ENCODE measurements at places on chromosomes 6 and 20.

DNA sequence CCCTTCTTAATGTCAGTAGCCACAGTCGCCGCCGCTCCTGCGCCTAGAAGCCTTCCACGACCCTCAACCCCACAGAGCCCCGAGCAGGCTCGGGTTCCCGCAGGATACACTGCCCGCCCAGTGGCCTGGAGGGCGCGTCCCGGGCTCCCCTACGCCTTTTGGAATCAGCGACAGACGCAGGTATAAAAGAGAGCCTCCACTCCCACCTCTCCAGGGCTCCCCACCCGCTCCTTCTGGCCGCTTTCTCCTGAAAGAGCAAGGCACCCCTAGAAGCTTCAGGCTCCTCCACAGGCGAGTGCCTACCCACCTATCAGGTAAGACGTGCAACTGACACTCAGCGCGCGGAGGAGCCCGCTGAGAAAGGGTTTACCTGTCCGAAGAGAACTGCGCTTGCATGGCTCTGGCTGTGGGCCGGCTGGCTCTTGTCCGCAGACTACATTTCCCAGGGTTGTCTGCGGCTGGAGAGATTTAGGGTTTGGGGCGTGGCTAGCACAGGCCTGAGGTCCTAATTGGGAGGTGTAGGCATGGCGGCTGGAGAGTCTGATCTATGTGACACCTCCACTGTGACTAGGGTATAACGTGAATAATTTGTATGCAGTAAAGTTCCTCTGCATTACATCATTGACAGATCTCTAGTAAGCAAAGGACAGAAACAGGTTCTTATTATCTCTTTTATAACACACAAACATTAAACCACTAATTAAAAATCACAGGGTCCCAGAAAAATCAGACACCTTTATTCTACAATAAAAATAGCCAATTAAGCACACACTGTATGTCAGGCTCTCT, 13.5 kb upstream of the ZNF391 start:
- DNase-seq: peak; percentile 7

DNA sequence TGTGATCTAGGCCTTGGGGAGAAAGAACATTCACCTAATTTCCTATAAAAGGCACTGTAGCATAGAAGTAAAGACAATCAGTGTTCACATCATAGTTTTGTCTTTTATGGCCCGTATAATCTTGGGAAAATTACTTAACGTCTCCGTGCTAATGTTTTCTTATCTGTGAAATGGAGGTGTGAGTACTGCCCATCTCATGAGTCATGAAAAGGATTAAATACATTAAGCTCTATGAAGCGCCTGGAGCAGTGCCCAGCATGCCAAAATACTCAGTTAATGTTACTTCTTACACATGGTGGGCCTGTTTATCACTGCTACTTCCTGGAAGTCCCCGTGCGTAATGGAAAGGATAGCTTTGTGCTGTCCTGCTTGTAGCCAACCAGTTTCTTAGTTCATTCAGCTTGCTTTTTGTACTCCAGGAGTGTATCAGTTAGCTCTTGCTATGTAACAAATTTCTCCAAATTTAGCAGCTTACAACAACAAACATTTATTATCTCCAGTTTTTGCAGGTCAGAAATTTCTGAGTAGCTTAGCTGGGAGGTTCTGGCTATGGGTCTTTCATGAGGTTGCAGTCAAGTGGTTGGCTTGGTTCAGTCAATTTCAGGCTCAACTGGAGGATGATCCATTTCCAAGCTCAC, 103.6 kb upstream of the BMP2 start:
- DNase-seq: no peak

DNA sequence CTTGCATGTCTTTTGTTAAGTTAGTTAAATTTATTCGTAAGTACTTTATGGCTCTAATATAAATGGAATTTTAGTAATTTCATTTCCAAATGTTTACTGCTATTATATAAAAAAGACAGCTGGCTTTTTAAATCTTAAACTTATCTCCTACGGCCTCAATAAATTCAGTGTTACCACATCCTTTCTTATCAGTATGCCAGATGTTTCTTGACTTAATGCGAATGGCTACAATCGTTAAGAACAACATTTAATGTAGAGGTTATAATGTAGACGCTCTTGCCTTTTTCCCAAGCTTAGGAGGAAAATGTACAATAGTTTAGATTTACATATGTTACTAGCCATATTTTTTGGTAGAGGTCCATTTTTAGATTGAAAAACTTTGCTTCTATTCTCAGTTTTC, 659.4 kb downstream of the TENT5A start:
- DNase-seq: no peak

DNA sequence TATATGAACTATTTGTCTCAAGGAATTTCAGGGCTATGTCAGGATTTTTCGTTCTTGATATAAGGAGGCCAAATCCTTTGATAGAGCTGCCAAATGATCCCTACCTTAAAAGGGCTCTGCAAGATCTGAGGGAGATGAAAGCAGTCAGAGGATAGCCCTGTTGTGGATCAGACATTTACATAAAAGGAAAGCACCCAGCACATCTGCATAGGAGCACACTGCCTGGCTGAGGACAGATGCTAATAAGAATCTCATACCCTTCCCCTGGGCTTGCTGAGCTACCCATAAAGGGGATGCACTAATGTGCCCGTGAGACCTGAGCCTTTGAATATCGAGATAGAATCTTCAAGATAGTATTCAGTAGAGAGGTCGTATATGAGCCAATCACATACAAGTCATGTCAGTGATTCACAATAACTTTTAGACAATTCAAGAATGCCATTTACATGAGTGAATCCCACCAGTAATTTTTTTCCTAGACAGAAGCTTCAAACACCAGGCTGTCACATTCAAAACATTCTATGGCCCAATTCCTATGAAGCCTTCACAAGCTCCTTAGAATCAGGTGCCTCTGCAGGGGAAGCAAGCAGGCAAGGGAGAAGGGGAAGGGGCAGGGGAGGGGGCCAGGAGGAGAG, 71.1 kb downstream of the STMND1 start:
- no peak for DNase-seq

DNA sequence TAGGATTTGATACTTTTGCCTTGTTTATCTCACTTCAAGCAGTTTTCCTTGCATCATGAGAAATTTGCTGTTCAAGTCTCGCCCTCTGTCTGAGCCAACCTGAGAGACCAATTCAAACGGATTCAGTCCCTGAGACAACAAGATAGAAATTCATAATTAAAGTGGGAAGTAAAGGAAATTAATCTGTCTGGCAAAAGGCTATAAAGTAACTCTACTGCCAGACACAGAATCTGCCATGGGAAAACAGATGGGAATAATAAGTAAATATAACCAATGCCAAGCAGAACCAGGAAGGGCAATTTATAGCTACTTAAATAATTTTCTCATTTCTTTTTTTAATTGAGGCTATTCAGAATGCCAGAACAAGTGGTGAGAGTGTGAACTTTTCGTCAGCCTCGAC, 239.6 kb downstream of the TFAP2C start:
- DNase-seq: no peak

GRCh38 chr6:35787266-35788218, 6.7 kb downstream of the CLPSL1 start:
- DNase-seq: no peak

DNA sequence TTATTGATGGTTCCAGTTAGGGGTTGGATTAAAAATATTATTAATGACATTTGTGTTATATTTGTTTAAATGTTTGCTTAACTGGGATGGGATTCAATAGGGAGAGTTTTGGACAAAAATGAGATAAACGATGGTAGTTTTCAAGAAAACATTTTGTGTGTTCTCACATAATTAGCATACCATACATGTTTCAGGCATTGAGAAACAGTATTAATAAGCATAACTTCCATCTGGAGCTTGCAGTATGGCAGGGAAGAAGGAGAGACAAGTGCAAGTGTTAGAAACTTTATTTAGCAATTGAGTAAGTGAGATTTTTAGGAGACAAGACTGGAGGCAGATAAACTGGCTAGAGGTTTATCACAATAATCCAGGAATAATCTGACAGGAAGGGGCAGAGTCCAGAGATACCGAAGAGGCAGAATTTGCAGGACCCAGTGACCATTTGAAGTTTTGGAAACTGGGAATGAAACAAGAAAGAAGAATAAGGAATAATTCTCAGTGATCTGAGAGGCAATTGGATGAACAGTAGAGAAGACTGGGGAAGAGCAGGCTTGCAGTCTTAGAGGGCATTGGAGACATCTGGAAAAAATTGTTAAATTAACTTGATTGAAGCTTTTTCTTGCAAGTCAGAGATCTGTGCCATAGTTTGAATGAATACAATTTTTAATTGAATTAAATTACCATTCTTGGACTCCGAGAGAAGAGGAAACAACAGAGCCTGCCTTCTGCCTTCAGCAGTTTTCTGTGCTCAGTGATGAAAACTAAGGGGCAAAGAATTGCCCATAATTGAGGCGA, 73.0 kb upstream of the PTCHD4 start:
- DNase-seq: no peak

DNA sequence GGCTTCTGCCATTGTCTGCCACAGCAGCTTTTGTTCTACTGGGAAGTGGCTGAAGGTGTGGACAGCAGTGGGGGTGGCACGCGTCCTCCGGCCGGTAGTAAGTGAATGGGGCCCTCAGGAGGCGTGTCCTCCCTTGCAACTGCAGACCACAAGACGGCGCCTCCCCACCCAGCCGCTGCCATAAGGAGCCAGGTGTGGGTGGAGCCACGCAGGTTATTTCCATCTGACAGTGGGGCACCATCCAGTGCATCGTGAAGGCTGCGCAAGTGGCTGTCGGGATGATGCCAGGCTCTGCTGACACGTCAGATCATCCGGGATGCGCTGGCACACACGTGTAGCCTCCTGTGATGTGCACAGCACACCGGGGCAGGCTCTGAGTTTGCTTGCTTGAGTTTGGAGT, 379.7 kb downstream of the CDH4 start:
- DNase-seq: no peak

- peak; percentile 45 for DNase-seq
These were observed 215.7 kb upstream of the CST7 start for GRCh38 chr20:24733416-24733815.

DNA sequence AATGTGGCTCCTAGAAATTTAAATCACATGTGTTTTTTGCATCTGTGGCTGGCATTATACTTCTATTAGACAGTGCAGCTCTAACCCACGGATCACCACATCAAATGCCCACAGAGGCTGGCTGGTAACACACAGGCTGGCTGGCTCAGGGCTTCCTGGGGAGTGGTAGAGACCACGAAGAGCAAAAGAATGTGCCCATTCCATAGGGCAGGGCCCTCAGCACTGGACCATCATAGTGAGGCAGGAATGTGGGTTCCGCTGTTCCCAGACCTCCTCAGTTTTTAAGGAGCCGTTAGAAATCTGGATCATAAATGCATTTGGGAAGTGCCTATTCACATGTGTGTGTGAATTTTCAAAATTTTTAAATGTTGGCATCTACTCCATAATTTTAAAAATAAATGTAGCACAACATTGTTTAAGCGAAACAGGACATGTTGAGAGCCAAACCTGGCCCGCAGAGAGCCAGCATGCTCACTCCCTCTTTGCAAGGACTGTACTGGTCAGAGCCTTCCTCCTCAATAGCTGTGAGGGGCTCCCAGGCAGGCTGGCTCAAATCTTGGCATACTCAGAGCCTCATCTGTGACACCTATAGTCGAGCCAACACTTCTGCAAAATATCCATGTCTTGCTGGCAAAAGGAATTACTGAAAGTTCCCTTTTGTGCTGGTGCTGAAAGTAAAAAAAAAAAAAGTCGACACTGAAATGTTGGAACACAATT, 190.5 kb downstream of the FNDC1 start:
- DNase-seq: no peak

DNA sequence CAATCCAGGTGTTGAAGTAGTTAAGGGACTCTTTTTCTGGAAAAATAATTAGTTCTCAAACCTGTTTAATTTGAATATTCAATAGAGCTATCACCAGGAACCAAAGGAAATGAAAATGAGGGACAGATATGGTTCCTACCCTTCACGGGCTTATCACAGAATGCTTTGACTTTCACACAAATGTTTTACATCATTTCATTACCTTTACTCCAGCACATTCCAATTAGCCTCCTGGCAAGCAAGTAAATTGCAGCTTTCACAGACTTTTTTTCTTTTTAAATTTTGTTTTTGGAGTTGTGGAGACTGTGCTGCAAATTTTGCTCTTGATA, 35.2 kb downstream of the PLEKHG1 start:
- no peak for DNase-seq

DNA sequence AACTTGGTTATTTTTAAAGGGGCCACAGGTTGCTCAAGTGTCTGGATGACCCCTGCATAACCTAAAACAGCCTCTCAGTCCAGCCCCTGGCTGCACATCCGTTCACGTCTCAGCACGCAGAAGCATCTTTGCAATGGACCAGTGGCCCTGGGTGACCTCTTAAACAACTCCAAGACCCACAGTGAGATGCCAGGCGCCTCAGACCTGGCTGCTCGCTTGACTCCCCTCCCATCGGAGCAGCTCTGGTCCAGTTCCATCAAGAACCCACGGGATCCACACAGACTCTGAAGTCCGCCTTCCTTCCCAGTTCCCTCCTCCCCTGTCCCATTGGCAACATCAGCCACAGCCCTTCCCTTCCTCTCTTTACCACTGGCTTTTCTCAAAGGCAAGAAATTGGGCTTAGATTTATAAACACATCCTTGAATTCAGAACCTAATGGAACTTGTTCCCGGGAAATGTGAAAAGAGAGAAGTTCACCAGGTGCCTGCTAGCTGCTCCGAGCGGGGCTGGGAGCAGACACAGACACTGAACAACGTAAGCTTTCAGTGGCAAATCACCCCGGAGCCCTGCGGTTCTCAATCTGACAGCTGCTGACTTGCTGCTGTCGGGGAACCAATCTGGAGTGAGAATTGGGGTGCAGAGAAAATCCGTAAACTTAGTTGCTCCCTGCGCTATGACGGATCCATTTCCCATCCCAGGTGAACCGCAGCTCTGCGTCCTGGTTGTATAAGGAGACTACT, 39.6 kb upstream of the MPC1 start:
- no peak for DNase-seq

DNA sequence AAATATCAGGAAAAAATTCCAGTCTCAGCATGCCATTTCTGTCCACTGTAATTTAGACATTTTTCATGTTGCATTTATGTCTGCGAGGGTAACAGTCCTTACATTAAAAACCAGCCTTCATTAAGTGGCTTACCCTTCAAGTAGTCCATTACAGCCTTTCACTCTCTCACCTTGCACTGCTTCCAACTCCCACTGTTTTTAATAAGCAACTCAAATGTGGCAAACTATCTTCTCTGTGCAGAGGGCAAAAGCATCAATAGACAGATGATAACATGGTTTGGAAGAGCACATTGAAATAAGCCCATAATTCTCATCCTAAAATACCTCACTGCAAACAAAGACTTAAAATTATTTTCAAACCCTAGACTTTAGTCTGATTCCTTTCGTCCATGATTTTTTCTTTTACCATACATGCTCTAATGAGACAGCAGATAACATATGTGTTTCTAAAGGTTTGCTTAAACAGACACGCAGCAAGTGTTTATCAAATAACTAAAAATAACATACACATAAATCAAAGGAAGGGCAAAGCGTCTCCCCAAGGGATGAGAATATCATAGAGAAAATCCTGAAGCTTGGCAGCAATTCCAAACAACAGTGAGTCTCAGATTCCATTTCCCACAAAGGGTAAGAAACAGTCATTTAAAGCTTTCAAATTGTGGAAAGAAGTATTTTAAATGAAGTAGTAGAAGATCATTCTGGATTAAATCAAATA, 130.4 kb downstream of the PTPRK start:
- DNase-seq: no peak
